ENCODE measurements at places on chromosomes 11 and 22.

- no peaks in the 10 kb centered on the region for H3K27me3 ChIP-seq
- peaks cover 2% of the 10 kb centered on the region for H3K4me1 ChIP-seq
- no peak overlapping the region for H3K27ac ChIP-seq
- DNase-seq: no peak
- no peaks in the 10 kb centered on the region for H3K36me3 ChIP-seq
Measured at GRCh38 chr11:13110929-13111812, 102.1 kb downstream of the RASSF10 start.

GRCh38 chr11:75946531-75947530 lies 131.8 kb downstream of the UVRAG start:
- H3K27me3 ChIP-seq: no peaks in the 10 kb centered on the region
- H3K4me3 ChIP-seq: no peak overlapping the region
- peak overlapping the region; percentile 27 for H3K27ac ChIP-seq
- peaks cover 2% of the 10 kb centered on the region for H3K36me3 ChIP-seq
- H3K4me1 ChIP-seq: peaks cover 61% of the 10 kb centered on the region

GRCh38 chr22:21068681-21069276 lies 23.0 kb downstream of the LRRC74B start:
- H3K27ac ChIP-seq: no peak overlapping the region
- H3K36me3 ChIP-seq: no peaks in the 10 kb centered on the region
- no peak for DNase-seq
- no peak overlapping the region for H3K4me3 ChIP-seq
- peaks cover 4% of the 10 kb centered on the region for H3K27me3 ChIP-seq
- H3K4me1 ChIP-seq: no peaks in the 10 kb centered on the region

- H3K36me3 ChIP-seq: no peaks in the 10 kb centered on the region
- no peak overlapping the region for H3K4me3 ChIP-seq
- H3K27me3 ChIP-seq: no peaks in the 10 kb centered on the region
Measured at GRCh38 chr11:38323961-38324761, 1726.1 kb upstream of the RAG2 start.

DNA sequence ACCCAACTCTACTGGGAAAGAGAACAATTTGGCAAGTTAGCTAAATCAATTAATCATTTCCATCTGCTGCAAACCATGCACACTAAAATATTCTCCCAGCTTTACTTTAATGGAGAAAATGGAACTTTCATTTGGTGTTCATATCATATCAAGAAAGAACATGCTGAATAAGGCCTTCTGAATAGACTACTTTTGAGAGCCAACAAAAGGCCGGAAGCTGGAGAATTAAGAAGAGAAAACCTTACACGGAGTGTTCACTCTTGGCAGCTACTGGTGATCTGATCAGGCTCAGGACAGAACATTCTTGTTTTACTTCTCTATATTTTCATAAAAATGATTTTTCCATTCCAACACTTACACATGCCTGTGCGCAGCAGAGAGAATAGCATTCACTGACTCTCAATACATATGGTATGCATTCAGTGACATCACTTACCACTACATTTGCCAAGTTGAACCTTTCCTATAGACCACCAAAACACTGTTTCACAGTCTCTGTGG lies 165.3 kb downstream of the TTC28 start:
- no peak overlapping the region for H3K4me3 ChIP-seq
- H3K27ac ChIP-seq: no peak overlapping the region
- no peak for DNase-seq
- peaks cover 1% of the 10 kb centered on the region for H3K27me3 ChIP-seq
- H3K4me1 ChIP-seq: no peaks in the 10 kb centered on the region

GRCh38 chr11:12680246-12680939 lies 6.2 kb downstream of the TEAD1 start:
- H3K4me1 ChIP-seq: peaks cover 4% of the 10 kb centered on the region
- H3K27me3 ChIP-seq: peaks cover 62% of the 10 kb centered on the region
- H3K36me3 ChIP-seq: no peaks in the 10 kb centered on the region
- no peak overlapping the region for H3K4me3 ChIP-seq

DNA sequence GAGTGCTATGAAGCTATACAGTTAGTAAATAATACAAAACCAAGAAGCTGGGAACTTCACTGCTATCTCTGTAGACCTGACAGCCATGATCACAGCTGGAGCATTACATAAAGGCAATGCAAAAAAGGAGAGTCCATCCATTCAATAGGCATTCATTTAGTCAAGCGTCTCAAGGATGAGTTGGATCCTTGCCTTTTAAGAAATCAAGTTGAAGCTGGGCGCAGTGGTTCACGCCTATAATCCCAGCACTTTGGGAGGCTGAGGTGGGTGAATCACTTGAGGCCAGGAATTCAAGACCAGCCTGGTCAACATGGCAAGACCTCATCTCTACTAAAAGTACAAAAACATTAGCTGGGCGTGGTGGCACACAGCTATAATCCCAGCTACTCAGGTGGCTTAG lies 48.1 kb upstream of the ALKBH3 start:
- H3K4me3 ChIP-seq: no peak overlapping the region
- no peak for DNase-seq
- H3K36me3 ChIP-seq: peaks cover 16% of the 10 kb centered on the region
- peaks cover 5% of the 10 kb centered on the region for H3K4me1 ChIP-seq
- H3K27me3 ChIP-seq: no peaks in the 10 kb centered on the region

DNA sequence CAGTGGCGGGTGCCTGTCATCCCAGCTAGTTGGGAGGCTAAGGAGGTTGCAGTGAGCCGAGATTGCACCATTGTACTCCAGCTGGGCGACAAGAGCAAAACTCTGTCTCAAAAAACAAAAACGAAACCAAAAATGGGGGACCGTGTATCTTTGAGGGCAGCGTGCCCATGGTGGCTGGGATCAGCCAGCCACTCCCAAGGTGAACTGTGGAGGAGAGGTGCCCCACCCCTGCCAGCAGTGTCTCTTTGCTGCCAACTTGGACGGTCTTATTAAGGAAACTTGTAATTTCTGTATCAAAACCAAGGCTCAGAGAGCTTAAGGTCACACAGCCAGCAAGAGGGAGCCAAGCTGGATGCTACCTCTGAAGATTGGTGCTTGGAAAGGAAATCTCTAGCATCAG lies 147.7 kb downstream of the CACNA1I start:
- no peak for DNase-seq
- no peak overlapping the region for H3K27ac ChIP-seq
- H3K4me1 ChIP-seq: peaks cover 4% of the 10 kb centered on the region
- no peak overlapping the region for H3K4me3 ChIP-seq
- H3K36me3 ChIP-seq: no peaks in the 10 kb centered on the region

- H3K4me1 ChIP-seq: no peaks in the 10 kb centered on the region
- H3K36me3 ChIP-seq: no peaks in the 10 kb centered on the region
- no peak overlapping the region for H3K27ac ChIP-seq
- no peak overlapping the region for H3K4me3 ChIP-seq
Measured at GRCh38 chr11:110505528-110506284, 76.0 kb downstream of the FDX1 start.

DNA sequence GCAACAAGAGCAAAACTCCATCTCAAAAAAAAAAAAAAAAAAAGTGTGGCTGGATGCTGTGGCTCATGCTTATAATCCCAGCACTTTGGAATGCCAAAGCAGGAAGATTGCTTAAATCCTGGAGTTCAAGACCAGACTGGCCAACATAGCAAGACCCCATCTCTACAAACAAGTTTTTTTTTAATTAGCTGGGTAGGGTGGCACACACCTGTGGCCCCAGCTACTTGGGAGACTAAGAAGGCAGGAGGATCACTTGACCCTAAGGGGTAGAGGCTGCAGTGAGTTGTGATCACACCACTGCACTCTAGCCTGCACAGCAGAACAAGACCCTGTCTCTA lies 19.0 kb upstream of the FEZ1 start:
- peak overlapping the region; percentile 92 for H3K27ac ChIP-seq
- no peaks in the 10 kb centered on the region for H3K36me3 ChIP-seq
- no peak for DNase-seq

GRCh38 chr11:117220568-117220967 lies 11.3 kb downstream of the PCSK7 start:
- no peaks in the 10 kb centered on the region for H3K27me3 ChIP-seq
- H3K27ac ChIP-seq: no peak overlapping the region
- no peak for DNase-seq

DNA sequence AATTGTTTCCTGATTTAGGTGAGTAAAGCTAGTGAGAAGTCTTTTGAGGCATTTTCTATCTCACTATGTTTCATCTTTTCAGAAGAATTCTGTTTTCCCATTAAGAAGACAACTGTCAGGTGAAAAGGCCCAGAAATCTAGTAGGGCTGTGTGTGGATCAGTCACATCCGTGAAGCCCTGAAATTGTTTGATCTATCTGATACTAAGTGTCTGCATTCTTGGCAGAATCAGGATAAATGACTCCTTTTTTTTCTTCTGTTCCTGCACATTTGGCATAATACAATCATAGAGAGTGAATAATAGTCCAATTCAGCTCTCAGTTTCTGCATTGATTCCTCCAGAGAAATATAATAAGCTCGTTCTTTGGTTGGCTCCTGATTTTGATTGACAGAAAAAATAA lies 208.3 kb downstream of the NAV2 start:
- peaks cover 14% of the 10 kb centered on the region for H3K27me3 ChIP-seq
- H3K36me3 ChIP-seq: no peaks in the 10 kb centered on the region
- DNase-seq: no peak
- H3K4me1 ChIP-seq: no peaks in the 10 kb centered on the region
- no peak overlapping the region for H3K4me3 ChIP-seq

- H3K4me1 ChIP-seq: peaks cover 23% of the 10 kb centered on the region
- no peak for DNase-seq
- no peaks in the 10 kb centered on the region for H3K27me3 ChIP-seq
- no peak overlapping the region for H3K27ac ChIP-seq
- peaks cover 56% of the 10 kb centered on the region for H3K36me3 ChIP-seq
Measured at GRCh38 chr11:66275396-66275795, 2.6 kb upstream of the CNIH2 start.

DNA sequence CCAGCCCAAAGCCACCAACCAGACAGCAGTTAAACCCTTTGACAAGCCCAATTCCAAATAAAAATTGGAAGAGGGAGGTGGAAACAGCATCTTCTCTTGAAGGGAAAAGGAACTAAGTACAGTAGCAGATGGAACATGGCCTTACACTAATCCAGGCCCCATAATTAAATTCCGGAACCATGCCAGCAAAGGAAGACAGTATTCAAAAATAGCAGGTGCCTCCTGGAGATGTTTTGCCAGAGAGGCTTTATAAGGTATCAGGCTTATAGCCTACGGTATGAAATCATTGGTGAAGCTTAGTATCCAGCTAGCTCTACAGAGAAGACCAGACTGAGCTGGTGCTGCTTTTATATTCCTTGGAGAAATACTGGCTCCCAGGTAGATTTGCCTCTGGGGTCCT lies 344.1 kb upstream of the API5 start:
- H3K4me3 ChIP-seq: no peak overlapping the region
- H3K4me1 ChIP-seq: no peaks in the 10 kb centered on the region
- DNase-seq: no peak
- H3K27me3 ChIP-seq: no peaks in the 10 kb centered on the region
- no peaks in the 10 kb centered on the region for H3K36me3 ChIP-seq

DNA sequence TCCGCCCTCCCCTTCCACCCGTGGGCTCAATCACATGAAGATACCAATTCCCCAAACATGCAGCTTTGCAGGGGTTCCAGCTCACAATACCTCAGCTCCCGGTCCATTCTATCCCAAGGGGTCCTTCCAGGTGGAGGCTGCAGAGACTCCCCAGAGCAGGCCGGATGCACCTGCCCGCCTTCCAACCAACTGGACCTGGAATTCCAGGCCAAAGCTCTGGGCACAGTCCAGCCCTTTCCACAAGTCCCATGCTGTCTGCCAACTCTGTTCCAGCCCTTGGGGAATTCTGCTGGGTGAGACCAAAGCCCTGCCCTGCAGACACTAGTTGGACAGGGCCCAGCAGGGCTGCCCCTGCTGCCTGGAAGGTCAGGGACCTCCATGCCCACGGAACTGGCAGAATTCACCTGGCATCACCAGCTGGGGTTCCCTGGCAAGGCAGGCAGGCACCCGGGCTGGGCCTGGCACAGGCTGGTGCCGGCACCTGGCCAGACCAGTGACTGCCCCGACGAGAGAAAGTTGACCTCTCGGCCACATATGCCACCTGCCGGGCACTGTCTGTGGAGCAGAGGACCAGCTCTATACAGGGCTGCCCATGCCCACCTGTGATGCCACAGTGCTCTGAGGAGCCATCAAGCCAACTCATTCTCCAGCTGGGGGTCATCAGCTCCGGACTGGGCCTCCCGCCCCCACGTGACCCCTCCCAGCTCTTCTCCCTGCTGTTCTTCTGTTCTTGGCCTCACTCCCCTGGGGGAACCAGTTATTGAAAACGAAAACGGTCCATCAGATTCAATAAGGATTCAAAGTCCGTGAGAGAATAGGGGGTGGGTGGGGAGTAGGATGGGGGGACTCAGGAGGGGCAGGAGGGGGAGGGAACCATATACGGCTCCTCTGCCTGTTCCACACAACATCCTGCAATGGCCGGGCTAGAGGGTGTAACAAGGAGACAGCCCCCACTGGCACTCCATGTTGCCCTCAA lies 4.7 kb downstream of the SYT7 start:
- no peaks in the 10 kb centered on the region for H3K36me3 ChIP-seq
- no peak for DNase-seq
- no peak overlapping the region for H3K27ac ChIP-seq
- H3K27me3 ChIP-seq: peaks cover 49% of the 10 kb centered on the region
- H3K4me1 ChIP-seq: peaks cover 7% of the 10 kb centered on the region

DNA sequence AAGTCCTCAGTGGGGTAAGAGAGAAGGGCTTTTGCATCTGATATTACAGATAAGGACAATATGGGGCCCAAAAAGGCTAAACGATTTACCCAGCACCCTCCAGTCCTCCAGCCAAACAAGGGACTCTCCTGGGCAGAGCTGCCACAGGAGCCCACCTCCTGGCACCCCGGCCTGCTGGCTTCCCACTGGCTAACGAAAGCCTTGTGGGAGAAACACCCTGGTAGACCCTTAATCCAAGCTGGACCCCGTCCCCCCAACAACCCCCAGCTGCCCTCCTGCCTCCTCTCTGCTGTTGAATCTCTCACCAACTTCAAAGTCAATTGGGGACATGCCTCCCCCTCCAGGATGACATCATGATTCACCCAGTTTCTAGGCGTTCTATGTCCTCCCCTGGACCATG lies 10.8 kb downstream of the C1QTNF6 start:
- peaks cover 8% of the 10 kb centered on the region for H3K27me3 ChIP-seq
- DNase-seq: no peak
- no peaks in the 10 kb centered on the region for H3K36me3 ChIP-seq
